Retinal pigment epithelial cell (primary cell): ENCODE measurements at places on chromosomes 4 and X.
A peak's percentile ranks its signal among the peaks of the same experiment; 100 is the strongest.

DNA sequence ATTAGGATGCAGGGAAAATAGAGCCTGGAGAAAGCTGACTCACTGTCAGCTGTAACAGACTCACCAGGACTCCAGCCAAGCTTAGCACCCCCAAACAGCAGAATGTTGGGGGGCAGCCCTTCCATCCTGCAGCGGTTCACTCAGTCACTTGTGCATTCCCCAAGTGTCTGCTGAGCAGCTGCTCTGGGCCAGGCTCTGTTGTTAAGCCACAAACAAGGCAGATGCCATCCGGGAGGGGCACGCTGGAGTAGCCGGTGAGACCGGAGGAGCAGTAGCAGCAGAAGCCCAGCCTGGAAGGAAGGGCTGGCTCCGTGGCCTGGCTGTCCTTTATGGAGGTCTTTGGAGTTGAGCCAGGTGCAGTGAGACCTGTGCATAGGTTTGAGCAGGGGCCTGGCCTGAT is 22.0 kb downstream of the CCNQ start:
- DNase-seq: no peak

GRCh38 chr4:6851962-6852361 is 57.7 kb upstream of the TBC1D14 start:
- DNase-seq: no peak

DNA sequence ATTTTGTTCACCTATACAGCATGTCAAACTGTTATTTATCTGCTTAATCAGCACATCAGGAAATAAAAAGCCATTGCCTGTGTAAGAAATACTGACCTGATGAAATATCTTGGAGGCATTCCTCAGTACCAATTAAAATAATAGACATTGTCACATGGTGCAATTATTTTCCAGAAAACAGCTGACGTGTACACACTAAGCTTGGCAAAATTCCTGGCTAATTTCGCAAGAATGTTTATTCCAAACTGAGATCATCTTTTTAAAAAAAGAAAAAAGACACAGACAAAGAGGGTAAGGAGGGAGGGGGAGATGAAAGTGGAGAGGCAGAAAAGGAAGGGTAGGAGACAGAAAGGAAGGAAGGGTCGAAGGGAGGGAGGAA is 61.9 kb upstream of the NFKB1 start:
- peak; percentile 93 for DNase-seq

DNA sequence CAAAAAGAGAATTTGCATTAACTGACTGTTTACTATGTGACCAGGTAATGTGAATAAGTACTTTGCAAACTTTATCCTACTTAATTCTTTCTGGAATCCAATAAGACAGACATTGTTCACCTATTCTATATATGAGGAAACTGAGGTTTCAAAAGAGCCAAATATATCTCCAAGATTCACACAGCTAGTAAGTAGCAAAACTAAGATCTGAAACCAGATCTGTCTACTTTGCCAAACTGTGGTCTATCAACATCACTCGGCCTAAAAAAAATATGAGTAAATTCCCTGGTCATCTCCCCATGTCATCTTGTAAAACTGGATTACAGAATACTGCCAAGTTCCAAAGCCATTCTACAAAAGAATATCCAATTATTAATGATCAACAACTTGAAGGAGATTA is 52.8 kb downstream of the ANAPC10 start:
- no peak for DNase-seq

DNA sequence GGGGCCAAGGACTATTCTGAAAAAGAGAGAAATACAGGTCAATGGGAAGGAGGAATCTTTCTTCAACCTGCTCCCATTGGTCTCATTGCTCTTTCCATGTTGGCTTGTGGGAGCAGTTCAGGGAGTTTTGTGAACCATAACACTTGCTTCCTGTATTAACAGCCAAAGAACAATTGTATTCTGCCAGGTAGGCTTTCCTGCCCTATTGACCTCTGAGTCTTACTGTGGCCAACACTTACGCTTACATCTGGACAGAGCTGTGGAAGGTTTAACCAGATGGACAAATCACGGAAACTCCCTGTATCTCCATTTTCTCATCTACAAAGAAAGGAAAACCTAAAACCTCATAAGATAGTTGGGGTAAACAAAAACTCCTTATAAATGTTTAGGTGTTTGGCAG is 30.7 kb downstream of the MID1IP1 start:
- DNase-seq: no peak
